ENCODE measurements at places on chromosomes 2 and 18. TPM values are rescaled to one million over a fixed set of nuclear protein-coding genes. Genes with fewer than 3 reads are reported as not detected.

The SLC23A3 gene
- total RNA-seq = 0.37 TPM

The TGFA gene
- total RNA-seq = not detected

The DOK6 gene
- not detected for total RNA-seq

The CENPA gene
- total RNA-seq = 33.7 TPM

DNA sequence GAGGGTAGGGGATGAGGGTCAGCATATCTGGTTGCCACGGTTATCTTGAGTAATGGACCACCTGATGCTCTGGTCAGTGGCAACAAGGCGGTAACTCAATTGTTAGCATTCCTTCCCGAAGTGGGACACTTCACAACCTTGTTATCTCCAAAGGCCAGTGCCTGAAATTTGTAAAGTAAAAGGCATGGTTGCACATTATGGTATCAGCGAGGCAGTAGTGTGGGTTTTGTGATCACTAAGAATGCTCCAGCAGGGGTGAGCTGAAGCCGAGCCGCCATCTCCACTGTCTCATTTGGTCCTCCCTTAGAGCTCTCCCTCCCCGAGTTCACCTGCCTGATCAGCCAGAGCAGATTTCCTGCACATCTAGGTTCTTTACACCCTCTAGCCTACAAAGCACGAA is 50.5 kb upstream of the LGALSL start:
- DNase-seq = no peak

The METTL4 gene
- 9.6 TPM for total RNA-seq

GRCh38 chr2:119809339-119810048 is 49.8 kb downstream of the PTPN4 start:
- DNase-seq = no peak

GRCh38 chr2:174086708-174087107 is 121.5 kb upstream of the SP3 start:
- no peak for DNase-seq

DNA sequence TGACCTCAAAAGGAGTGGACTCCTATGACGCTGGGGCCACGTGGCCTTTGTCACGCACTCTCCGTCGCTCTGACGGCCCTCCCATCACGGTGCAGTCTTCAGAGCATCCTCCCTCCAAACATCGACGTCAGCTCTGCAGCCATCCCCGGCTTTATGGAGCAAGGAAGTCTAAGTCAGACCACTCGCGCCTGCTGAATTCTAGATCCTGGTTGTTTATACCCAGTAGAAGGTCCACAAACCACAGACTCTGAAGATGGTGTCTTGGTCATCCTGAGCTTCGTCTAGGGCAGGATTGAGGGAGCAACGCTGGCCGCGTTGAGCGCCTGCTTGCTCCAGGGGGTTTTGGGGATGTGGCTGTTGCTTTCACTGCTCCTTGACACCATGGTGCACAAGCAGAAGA is 228.0 kb upstream of the SALL3 start:
- no peak for DNase-seq

GRCh38 chr2:58914733-58915505 is 673.8 kb upstream of the FANCL start:
- DNase-seq = no peak

DNA sequence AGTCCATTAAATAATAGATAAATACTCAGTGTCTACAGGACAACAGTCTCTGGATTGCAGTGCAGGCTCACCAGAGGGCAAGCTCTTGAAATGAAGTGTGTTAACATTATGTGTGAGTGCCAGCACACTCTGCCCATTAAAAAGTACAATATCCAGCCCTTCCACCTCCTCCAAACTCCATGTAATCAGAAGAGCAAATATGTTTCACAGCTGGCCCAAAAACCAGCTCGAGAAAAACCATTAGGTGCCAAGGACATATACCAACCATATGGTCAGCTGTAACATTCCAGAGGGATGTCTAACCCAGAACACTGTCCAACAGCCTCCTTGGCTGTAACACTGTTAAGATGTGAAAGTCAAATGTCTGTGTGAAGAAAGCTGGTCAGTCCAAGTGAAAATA is 112.2 kb downstream of the ZNF385B start:
- no peak for DNase-seq

The STK36 gene
- total RNA-seq = 20.0 TPM
